ENCODE measurements at places on chromosomes 5 and 9.

GRCh38 chr5:177531209-177531940, 14.6 kb upstream of the DDX41 start:
- no peak for DNase-seq

GRCh38 chr5:42366051-42366450, 57.2 kb upstream of the GHR start:
- no peak for DNase-seq

GRCh38 chr9:89604729-89605464, at the start of gene GADD45G:
TSS of gene GADD45G (plus strand) at chr9:89605012. CDS start at chr9:89605122, 110 bp downstream.
- peak; percentile 92 for DNase-seq

GRCh38 chr5:72177538-72177937, 70.3 kb downstream of the MAP1B start:
- no peak for DNase-seq

GRCh38 chr5:54390015-54390414, 65.5 kb upstream of the HSPB3 start:
- DNase-seq = no peak

- peak; percentile 59 for DNase-seq
These were observed 11.6 kb upstream of the NKD2 start for GRCh38 chr5:997001-997474.

DNA sequence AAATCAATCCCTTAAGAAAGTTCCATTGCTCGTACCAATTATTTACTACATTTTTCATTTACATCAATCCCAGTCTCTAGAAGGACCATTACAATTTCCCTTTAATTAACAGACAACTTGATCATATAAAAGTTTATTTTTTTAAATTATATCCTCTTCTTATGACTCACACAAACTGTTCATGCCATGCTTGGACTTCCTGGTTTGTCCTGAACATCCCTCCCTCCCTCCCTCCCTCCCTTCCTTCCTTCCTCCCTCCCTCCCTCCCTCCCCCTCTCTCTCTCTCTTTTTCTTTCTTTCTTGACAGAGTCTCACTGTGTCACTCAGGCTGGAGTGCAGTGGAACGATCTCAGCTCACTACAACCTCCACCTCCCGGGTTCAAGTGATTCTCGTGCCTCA, 11.6 kb upstream of the CLTB start:
- no peak for DNase-seq

Measured in activated T-helper 2 cell treated with anti-CD3 and anti-CD28 coated beads, Interferon-gamma antibody, Interleukin-2, Interleukin-4, amounts not matched to agents 10 μg/mL and 5 μg/mL and 100 μg/mL, durations not matched to agents 14 hours and 24 hours and 36 hours (primary cell).